ENCODE measurements at places on chromosomes 2 and 18.

- DNase-seq, result no peak
Measured at GRCh38 chr2:126358122-126358521, 297.8 kb upstream of the GYPC start.

GRCh38 chr2:235511187-235511661 is 17.4 kb downstream of the AGAP1 start:
- no peak for DNase-seq

DNA sequence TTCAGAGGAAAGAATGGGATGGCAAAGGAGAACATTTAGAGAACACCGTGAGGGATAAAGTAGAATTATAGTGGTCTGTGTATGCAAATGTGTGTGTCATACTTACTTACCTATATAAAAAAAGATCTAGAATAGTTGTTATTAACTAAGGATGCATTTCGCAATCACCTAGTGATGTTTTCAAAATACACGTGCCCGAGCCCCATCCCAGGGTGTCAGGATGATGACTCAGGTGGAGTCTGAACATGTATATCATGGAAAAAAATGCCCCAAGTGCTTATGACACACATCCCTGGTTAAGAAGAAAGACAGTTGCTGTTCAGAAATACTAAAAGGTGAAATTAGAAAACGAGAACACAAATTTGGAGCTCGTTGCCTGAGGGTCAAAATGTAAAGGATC is 109.0 kb downstream of the CERS6 start:
- DNase-seq, result no peak

- no peak for DNase-seq
Measured at GRCh38 chr2:234865040-234865439, 86.8 kb upstream of the SH3BP4 start.

GRCh38 chr2:157315901-157316300 is 9.7 kb downstream of the ERMN start:
- no peak for DNase-seq

DNA sequence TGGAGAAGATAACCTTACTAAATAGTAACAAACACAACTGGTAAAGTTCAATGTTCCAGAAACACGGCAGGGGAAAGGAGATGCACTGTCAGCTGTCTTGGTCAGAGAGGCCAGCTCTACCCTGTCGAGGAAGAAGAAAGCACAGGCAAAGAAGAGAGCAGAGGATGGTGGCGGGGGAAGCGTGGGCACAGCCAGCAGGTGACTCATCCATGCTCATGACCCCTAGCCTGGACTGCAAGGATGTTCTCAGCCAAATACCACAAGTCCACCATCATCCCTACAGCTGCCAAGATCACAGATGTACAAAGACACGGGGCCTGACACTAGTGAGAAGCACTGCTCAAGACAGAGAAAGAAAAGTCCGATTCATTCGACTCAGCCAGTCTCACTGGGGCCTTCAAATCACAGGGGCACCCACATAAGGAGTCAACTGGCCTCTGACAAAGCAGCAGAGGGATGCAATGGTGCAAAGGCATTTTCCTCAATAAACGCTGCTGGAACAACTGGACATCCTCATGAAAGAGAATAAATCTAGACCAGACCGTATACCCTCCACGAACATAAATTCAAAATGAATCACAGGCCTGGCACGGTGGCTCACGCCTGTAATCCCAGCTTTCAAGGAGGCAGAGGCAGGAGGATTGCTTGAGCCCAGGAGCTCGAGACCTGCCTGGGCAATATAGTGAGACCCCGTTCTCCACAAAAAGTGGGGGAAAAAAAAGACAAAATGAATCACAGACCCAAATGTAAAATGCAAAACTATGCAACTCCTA is 5.6 kb downstream of the DTYMK start:
- DNase-seq, result no peak

DNA sequence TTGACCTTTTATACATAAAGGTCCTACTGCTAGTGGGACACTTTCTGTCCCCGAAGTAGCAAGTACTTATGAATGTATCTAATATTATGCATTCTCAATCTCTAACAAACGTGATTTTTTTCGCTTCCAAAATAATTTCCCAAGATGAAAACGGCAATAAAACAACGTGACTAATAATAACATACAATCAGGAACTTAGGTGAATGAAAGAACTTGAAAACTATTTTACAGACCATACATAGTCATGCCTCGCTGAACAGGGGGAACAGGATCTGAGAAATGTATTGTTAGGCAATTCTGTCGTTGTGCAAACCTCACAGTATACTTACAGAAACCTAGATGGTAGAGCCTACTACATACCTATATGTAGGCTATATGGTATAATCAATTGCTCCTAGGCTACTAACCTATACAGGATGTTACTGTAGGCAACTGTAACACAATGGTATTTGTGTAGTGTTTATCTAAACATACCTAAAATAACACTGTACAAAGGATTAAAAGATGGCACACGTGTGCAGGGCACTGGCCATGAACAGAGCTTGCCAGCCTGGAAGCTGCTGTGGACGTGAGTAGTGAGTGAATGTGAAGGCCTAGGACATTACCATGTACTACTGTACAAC is 2.5 kb downstream of the RTN4 start:
- DNase-seq, result no peak

DNA sequence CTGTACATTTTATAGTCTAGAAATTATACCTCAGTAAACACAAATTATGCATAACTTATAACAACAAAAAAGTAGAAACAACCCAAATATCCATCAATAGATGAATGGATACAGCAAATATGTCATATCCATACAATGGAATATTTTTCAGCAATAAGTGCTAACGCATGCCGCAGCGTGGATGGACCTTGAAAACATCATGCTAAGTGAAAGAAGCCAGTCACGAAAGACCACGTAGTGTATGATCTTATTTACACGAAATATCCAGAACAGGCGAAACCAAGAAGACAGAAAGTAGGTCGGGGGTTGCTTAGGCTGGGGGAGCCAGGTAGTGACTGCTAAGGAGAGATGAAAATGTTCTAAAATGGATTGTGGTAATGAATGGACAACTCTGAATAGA is 167.1 kb upstream of the MYCN start:
- DNase-seq, result no peak

- no peak for DNase-seq
Measured at GRCh38 chr2:158539176-158540005, 82.6 kb downstream of the PKP4 start.

DNA sequence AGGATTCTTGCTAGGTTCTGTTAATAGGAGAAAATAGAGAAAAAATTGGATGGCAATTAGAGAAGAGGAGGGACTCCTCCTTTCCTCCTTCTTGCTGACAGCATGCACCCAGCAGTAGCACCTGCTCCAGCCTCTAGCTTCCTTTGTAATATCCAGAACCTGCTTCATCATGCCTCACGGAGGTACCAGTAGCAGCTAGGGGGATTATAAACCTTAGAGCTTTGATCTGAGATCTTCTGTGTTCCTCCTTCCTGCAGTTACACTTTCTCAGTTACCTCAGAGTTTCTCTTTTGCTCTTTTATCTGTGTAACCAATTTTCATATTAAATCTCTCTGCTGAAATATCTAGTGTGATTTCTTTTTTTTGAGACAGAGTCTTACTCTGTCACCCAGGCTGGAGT is 16.6 kb downstream of the DPP4 start:
- DNase-seq, result no peak

GRCh38 chr2:171754254-171754939 is 67.1 kb downstream of the DYNC1I2 start:
- no peak for DNase-seq

DNA sequence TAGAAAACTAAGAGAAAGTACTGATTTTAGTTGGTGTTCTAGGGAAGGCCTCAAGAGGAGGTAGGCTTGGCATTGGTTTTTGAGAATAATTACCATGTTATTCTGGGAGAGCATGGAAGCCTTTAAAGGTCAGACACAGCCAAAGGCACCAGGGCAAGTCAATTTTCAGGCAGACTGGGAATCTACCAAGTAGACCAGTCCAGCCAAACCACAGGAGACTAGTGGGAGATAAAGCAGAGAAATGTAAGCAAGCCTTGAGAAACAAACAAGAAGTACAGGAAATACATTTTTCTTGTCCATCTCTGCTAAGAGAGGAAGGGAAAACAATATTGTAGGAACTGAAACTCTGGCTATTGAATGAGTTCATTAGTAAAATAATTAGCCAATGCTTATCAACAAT is 5.5 kb upstream of the CCDC68 start:
- no peak for DNase-seq

DNA sequence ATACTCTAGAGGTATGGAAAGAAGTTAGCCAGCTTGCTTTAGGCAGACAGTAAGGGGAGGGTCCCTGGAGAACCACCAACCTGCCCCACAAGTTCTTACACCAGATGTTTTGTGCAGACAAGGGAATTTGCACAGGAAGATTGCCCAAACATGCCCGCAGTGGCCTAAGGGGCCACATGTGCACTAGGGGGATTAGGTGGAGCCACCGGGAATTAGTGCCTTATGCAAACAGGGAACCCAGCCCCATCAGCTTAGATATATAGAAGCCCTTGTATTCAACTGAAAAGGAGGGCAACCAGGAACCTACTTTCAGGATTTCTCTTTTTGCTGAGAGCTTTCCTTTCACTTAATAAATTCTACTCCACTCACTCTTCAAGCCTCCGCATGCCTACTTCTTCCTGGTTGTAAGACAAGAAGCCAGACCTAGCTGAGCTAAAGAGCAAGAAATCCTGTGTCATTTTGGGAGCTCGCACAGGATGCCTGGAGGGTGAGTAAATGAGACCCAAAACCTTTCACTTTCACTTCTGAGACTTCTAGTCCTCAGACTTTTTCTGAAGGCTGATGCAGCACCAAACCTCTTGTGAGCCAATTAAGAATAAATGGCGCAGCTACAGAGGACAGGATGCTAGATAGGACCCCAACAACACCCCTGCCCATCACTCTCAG is 146.3 kb downstream of the GCA start:
- no peak for DNase-seq

DNA sequence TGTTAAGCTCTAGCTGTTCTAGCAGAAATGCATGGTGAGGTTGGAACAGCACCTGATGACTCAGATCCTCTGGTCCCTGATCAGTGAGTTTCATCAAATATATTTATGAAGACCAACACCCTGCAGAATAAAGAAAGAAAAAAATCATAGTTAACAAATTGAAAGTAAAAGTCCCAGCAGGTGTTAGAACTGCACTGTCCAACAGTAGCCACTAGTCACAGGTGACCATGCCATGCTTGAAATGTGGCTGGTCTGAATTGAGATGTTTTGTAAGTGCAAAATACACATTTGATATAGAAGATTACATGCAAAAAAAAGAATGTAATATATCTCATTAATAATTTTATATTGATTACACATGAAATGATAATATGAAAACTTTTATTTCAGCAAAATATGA is 1010.7 kb upstream of the ZEB2 start:
- no peak for DNase-seq

GRCh38 chr2:212712466-212712865 is 173.9 kb upstream of the ERBB4 start:
- DNase-seq, result no peak

GRCh38 chr2:157825885-157826284 is 50.2 kb downstream of the ACVR1 start:
- no peak for DNase-seq

DNA sequence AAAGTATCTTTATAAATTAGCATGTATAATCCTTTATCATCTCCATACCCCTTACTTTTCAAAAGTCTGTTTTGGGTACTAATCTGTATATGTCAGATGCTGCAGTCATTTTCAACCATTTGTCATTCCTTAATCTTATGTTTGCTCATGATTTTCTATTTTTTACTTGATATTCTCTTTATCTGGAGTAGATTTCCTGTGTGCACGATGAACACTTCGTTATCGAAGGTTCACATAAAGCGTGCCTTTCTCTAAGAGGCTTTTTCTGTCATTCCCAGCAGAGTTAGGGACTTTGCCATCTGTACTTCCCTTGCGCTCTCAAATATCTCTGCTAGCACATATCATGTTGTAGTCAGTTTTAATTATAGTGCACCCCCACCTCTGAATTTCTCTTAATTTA is 123.2 kb downstream of the BIRC6 start:
- no peak for DNase-seq

DNA sequence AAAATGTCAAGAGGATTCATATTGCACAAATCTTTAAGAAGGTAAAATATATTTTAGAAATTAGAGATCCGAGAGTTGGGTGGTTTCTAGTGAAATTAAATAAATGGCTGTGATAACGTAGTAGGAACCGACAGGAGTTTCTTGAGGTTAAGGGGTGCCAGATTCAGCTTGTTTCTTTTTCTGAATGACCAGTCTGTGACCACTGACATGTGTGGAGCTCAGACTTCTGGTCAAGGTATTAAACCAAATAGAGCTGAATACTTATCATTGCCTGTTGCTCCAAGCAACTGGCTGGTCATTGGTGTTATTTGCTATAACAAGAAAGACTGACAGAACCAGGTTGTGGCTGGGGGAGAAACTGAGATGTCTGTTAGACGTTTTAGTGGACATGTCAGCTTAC is 408.2 kb upstream of the HS6ST1 start:
- no peak for DNase-seq

- DNase-seq, result no peak
Measured at GRCh38 chr2:74097574-74097973, 50.1 kb downstream of the BOLA3 start.

- DNase-seq, result no peak
Measured at GRCh38 chr2:11286749-11287148, 57.7 kb downstream of the ROCK2 start.

DNA sequence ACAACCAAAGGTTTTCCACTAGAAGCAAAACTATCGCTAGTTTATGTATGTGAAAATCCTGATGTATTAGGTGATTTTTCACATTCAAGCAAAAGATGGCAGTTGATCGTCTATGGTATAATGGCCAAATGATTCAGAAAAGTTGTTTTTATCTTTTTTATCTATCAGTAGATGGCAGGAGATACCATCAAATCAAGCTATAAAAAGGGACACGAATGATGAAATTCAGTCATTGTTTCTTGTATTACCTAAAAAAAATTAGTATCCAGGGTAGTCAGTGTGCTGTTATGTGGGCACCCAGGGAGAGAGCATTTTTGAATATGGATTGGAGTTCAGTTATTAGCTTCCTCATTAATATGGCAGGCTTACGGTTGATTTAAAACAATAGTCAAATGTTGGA is 22.9 kb upstream of the CAVIN2 start:
- no peak for DNase-seq

- DNase-seq, result no peak
Measured at GRCh38 chr2:173631127-173631460, 276.4 kb downstream of the CDCA7 start.

GRCh38 chr2:56185101-56185581 is 1.4 kb downstream of the CCDC85A start:
- DNase-seq, result no peak

DNA sequence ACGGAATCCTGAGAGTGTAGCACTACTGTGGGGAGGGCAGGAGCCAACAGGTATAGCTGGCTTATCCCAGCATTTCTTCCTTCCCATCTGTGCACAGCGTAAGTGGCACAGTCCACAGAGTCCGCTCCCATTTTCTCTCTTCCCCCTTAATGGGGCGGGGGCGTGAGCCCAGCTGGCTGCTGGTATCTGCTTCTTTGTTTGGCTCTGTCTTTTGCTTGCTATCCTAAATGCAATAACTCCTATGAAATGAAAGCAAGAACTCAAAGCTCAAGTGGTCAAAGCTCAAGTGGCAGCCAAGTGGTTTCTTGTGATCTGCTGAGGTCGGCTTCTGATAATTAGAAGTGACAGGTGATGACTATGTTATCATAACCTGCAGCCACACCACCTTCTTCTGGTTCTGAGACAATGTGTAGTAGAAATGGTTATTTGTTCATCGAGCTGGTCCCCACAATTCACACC is 192.7 kb downstream of the PLCL1 start:
- no peak for DNase-seq

- DNase-seq, result no peak
Measured at GRCh38 chr2:15149063-15149462, 412.1 kb downstream of the NBAS start.

- DNase-seq, result no peak
Measured at GRCh38 chr2:130864830-130865800, 28.4 kb downstream of the ARHGEF4 start.

Measured in activated CD4-positive, alpha-beta memory T cell treated with anti-CD3 and anti-CD28 coated beads, Interleukin-2, amount 10 ng/mL, durations not matched to agents 7 days and 5 days (primary cell).